ENCODE measurements at places on chromosomes 5 and 9.

- no peak for DNase-seq
Observed at GRCh38 chr5:77947041-77947428, 170.9 kb upstream of the TBCA start.

- no peak for DNase-seq
Observed at GRCh38 chr9:117622347-117622746, 81.9 kb upstream of the TLR4 start.

GRCh38 chr5:173782671-173783101, 105.5 kb upstream of the CPEB4 start:
- DNase-seq: no peak

- no peak for DNase-seq
Observed at GRCh38 chr5:28729067-28729466, 1690.7 kb upstream of the CDH9 start.

DNA sequence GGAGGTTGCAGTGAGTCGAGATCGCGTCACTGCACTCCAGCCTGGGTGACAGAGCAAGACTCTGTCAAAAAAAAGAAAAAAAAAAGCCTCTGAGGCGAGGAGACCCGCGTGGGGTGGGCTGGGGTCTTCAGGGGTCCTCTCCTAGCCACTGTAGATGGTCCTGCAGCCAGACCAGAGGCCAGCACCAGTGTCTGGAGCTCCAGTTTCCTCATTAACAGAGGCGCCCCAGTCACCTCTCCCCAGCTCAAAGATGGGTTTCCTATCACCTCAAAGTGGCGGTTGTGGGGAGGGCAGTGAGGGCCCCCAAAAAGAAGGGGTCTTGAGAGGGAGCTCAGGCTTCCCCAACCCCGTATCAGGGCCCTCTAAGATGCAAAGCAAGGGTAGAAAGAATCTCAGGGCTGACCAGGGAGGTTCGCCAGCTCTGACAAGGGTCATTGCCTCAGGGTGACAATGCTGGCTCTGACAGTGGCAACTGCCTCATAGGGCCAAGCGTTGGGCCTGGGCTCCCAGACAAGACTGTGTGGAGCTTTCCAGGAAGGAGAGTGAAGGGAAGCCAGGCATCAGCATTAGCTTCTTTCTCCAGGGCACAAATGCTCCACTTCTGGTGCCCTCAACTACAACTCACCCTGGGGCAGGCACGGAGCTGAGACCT, 15.0 kb downstream of the STK10 start:
- DNase-seq: no peak

DNA sequence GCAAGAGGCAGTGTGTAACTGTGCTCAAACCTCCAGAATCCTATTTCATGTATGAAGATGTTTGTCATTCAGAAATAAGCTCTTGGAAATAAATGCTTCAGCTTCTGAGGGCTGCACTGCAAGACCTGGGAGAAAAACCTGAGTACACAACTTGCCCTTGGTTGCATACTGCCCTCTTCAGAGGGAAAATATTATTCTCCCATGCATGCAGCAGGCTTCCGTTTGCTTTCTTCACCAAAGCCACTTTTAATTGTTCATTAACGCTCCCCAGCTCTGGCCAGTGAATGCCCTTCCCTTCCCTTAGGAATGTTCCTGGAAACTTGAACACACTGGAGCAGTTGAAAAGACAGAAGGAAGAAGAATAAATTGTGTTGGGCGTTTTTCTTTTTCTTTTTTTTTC, 2.5 kb upstream of the WHRN start:
- DNase-seq: no peak

DNA sequence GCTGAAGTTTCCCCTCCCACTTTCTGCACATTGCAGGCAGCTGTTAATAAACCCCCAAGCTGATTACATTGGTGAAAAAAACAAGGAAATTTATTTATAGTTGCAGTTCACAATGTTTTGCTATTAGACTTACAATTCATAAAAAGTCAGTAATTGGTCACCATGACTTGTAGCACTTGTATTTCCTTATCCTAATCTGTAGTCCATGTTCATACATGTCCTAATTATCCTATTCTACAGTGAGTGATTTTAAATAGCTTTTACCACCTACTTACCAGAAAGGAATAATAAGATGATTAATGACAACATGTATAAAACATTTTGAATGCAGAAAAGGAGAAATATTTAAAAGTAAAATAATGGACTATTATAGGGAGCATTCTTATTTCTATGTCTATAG, 760.0 kb upstream of the RIOK2 start:
- no peak for DNase-seq

GRCh38 chr5:130112246-130112645, 208.0 kb downstream of the CHSY3 start:
- DNase-seq: no peak

DNA sequence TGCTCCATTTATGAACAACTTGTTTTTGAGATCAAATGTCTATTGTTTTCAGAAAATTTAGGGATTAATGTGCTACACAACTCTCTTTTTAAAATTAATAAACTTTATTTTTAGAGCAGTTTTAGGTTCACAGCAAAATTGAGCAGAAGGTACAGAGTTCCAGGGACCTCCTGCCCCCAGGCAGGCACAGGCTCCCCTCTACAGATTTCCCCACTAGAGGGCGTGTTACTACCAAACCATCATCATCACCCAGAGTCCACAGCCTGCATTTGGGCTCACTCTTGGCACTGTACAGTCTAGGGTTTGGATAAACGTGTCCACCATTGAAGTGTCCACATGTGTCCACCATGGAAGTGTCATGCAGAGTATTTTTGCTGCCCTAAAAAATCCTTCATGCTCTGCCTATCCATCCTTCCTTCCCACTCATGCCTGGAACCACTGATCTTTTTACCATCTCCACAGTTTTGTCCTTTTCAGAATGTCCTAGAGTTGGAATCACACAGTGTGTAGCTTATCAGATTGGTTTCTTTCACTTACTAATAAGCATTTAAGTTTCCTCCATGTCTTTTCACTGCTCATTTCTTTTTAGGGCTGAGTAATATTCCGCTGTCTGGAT, 61.7 kb downstream of the MRPL36 start:
- peak; percentile 72 for DNase-seq

DNA sequence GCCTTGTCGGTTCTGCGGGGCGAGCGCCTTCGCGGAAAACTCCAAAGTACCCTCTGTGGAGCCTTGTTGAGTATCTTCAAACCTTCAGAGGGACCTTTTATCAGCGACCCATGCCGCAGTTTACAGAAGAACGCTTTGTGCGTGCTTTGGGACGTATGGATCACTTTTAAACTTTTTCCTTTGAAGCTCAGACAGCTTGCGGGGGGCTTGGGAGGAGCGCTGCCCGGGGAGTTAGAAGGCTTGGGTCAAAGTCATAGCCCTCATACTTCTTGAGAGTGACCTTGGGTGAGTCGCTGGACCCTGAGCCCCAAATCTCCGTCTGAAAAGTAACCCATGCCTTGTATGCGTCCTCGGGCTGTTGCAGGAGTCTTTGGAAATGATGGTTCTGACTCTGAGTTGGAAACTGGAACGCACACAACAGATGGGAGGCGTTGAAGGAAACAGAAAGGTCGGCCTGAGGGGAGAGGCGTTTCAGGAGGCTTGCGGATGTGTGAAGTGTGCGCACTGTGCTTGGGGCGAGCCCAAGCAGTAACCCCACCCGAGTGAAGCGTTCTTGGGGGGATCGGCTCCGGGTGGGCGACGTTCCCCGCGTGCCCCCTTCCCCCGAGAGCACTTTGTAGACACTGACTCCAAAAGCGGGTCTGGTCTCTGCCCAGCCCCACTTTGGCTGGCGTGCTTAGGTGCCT, 661 bp upstream of the SLC25A51 start:
- peak; percentile 34 for DNase-seq

DNA sequence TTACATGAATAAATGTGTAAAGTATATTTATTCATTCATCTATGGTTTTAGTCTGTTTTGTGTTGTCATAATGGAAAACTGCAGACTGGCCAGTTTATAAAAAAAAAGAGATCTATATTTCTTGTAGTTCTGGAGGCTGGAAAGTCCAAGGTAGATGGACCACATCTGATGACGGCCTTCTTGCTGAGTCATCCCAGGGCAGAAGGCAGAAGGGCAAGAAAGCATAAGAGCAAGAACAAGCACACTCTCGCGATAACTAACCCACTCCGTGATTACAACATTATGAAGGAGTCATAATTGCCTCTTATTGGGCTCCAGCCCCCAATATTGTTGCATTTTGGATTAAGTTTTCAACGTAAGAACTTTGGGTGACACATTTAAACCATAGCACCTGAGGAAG, 180.4 kb upstream of the DAB2 start:
- no peak for DNase-seq

GRCh38 chr5:3118340-3118739, 366.9 kb upstream of the IRX2 start:
- DNase-seq: peak; percentile 39

DNA sequence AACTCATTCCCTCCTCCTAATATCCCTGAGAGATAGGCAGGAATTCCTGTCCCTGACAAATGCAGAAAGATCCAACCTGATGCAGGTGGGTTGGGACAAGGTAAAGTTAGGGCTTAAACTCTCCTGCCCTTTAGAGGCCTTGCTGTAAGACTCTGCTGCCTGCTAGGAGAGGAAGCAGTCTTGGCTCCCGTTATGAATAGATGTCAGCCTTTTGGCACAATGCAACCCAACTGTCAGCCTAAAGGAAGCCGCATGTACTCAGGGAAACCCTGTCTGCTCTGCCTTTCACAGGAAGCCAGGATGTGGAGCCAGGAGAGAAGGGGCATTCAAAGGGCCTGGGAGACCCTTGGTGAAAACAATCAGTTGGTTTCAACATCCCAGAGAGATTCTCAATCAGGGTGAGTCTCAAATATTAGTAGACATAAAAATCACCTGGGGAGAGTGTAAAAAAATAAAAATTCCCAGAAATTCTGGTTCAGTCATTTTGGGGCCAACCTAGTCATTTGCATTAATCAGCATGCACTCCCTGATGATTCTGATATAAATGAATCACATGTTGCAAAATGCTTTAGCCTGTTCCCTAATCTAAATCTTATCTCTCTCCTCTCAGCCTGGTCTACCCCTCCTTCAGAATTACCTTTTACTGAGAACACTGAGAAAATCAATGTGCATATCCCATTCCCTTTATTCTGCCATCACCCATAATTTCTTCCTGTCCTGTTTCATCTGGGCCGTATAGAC, 136.2 kb upstream of the TRIM32 start:
- DNase-seq: no peak

DNA sequence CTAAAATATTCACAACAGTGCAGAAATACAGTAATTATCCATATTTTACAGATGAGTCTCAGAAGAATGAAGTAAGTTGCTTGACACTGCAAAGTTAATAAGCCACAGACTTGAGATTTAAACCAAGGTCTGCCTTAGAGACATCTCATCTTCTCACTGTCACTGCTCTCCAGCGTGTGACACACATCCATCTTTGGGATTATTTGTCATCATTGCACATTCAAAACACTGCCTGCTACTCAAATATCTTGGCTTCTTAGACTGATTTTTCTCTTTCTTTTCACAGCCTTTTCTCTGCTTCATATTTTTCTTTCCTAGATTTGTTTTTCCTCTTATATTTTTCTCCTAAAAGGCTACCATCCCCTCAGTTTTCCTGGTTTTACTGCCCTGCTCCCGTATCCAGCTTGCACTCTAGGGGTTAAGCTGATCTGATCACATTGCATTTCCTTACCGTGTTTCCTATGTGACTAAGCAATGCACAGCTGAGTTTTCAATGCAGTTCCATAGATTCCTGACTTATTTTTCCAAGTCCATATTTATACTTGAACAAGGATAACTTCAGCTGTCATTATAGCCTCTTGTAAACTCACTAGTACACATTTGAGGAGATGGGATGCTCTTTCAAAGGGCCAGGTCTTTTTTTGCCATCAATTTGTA, 353.0 kb downstream of the PLK2 start:
- no peak for DNase-seq

GRCh38 chr5:98464737-98465330, 308.6 kb upstream of the RGMB start:
- DNase-seq: no peak

- no peak for DNase-seq
Observed at GRCh38 chr5:107519900-107520354, 150.8 kb downstream of the EFNA5 start.

DNA sequence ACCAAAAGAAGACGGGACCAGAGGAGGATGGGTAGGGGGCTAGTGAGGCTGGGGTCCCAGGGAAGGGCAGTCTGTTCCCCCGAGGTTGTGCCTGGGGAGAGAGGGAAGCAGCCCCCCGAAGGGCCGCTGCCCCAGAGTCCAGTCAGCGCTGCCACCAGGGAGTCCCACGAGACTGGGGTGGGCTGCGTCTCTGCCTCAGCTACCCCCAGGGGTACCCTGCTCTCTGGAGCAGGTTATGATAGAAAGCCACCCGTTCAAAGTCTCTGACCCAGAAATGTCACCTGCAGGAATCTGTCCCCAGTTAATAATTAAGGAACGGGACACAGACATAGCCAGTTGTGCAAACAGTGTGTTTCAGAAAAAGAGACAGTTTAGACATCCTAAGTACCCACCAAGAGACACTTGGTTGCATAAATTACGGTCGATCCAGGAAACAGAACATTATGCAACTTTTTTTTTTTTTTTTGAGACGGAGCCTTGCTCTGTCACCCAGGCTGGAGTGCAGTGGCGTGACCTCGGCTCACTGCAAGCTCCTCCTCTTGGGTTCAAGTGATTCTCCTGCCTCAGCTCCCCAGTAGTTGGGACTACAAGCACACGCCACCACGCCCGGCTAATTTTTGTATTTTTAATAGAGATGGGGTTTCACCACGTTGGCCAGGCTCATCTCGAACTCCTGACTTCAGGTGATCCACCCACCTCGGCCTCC, 10.7 kb upstream of the AGPAT2 start:
- no peak for DNase-seq

DNA sequence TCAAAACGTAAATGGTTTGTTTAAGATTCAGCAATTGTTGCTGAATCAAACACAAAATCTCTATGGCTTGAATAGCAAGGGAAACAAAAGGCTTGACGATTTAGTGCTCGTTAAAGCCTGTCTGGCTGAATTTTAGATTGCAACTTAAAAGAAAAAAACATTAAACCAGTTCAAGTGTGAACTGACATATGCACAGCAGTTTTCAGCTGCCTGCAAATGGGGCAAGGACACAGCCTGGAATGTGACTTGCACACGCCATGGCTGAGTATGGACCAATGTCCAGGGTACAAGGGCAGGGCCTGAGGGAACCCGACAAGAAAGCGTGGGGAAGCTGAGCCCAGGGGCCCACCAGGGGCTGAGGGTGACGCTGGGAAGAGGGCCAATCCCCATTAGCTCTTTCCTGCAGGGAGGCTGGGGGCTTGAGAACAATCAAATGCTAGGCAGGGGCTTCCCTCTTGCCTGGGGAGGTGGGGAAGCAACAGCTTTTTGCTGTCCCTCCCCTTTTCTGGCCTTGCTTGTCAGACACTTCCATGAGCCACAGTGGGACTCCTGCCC, 89.6 kb upstream of the LRRTM2 start:
- no peak for DNase-seq

GRCh38 chr9:87076825-87077224, 129.5 kb upstream of the GAS1 start:
- no peak for DNase-seq

All from iPS-NIHi11 (cell line).